Forelimb muscle (tissue), 1 donor: ENCODE measurements at places on chromosomes 2 and 18. TPM values are rescaled to one million over a fixed set of nuclear protein-coding genes. Genes with fewer than 3 reads are reported as not detected.
A peak's percentile ranks its signal among the peaks of the same experiment; 100 is the strongest.

Gene POTEJ
- polyA plus RNA-seq: 0.06 TPM

Gene SGPP2
- 1.2 TPM for polyA plus RNA-seq

Gene SKA1
- 2.6 TPM for polyA plus RNA-seq

Gene IL1R1
- polyA plus RNA-seq: 8.4 TPM

Gene SAG
- polyA plus RNA-seq: 0.10 TPM

DNA sequence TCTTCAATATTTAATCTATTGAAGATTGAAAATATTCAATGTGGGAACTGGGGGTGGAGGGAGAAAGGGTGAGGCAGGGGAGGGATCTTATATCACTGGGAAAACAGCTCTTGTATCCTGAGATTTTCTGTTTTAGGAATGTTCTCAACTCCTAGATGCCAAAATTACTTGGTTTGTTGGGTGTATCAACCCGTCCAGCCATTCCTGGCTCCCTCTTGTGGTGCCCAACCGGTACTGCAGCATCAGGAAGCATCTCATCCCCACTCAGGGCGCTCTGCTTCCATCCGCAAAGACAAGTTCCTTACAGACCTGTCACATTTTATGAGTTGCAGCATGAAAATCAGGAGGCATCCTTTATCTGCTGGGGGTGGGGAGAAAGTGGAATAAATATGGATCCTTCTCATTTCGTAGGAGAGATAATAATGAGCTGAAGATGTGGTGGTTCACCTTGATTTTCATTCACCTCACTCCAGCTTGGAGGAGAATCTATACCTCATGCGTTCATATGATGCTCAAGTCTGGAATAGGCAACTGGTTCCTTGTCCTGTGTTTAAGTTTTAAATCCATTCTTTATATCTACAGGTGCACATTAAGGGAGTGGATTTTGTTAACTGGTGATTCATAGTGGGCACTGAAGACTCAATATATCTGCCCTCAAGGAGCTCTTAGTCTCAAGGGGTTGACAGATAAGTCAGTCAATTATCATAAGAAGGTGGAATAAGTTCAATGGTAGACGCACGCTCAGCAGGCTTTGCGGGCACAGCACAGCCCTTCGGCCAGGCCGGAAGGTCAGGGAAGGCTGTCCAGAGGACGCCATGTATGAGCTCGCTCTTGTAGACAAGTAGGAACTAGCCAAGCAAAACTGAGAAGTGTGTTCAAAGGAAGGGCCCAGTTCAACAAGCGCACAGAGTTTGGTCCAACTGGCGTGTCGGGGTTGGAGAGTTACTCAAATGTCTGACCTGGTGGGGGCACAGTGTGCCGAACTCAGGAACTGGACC is 127.3 kb downstream of the RNF144A start:
- DNase-seq: no peak

GRCh38 chr2:194304191-194304590 is 1352.8 kb upstream of the SLC39A10 start:
- DNase-seq: no peak

DNA sequence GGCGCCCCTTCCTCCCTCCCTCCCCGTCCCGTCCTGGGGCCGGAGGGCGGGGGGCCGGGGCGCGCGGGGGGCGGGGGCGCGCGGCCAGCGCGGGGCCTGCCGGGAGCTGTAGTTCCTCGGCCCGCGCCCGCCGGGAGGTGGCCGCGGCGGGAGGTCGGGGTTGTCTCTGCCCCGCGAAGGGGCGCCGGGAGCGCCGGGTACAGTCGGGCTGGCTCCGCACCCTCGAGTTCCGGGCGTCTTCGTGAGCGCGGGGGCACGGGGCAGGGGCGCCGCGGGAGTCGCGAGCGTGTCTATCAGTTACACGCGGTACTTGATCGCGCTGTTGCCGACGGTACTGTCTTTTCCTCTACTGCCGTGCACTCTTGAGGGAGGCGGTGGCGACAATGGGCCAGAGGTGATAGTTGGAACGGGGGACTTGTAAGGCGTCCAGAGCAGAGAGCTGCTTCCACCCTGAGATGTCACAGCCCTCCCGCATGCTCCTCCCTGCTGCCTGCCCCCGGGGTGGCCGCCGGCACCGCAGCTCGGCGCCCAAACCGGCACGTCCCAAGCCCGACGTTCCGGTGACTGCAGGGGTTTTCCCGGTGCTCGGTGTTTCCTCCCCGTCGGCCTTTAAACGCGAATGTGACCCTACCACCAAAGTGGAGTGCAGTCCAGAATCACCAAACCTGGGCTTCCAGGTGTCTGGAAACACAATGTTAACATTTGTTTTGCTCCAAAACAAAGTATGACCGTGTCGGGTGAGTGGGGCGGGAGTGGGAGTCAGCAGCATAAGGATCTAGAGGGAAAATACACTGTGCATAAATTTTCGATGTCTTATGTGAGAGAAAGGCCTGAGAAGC is at the start of gene PRKD3:
TSS of gene PRKD3 (minus strand) at position 48 of the 839 bp plus-strand sequence. CDS start 8,309 bp downstream, outside the sequence.
- no peak for DNase-seq

DNA sequence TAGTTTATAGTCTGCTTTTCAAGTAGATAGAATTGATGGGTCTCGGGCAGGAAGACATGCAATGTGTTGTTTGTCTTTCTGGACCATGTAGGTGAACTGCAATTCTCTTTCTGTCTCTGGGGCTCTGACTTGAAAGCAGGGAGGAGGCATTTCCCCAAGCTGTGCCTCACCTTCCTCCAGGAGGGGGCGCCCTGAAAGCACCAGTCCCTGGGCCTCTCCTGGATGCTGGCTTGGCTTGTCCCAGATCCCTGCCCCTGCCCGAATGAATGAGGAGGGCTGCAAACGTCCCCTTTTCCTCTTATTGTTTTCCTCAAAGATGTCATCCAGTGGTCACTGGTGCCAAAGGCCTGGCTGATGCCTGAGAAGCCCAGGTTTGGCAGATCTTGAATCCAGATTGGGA is 270.6 kb downstream of the CELF4 start:
- no peak for DNase-seq

DNA sequence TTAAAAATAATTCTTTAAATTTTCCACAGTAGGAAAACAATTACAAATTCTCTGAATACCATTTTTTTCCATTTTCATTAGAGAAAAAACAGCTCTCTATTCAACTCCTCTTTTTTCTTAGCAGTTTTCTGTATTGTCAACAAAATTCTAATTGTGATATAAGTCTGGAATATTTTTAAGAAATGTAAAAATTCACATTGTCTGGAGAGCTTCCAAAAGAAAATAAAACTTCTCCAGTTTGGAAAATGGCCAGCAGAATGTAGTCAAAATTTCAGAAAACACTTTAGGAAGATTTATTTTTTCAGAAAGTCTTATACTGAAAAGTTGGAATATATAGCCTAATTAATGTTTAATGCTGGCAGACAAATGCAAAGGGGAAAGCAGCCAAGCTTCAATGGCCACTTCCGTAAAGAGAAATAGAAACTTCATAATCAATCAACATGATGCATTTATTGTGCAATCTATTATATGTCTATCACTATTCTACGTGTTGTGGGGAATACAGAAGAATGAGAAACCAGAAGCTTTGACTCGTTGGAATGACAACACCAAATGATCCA is 733.2 kb upstream of the PKDCC start:
- peak; percentile 47 for DNase-seq

DNA sequence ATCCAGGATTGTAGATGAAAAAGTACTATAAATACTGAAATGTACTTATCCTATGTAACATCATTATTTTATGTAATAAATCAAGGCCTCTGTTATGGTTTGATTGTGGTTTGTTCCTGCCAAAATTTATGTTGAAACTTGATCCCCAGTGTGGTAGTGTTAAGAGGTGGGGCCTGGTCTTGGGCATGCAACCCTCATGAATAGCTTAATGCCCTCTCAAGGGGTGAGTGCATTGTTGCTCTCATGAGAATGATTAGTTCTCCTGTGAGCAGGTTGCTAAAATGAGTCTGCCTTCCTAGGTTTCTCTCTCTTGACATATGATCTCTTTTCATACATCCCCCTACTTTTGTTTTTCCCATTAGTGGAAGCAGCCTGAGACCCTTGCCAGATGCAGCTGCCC is 915.4 kb downstream of the TSN start:
- DNase-seq: no peak

DNA sequence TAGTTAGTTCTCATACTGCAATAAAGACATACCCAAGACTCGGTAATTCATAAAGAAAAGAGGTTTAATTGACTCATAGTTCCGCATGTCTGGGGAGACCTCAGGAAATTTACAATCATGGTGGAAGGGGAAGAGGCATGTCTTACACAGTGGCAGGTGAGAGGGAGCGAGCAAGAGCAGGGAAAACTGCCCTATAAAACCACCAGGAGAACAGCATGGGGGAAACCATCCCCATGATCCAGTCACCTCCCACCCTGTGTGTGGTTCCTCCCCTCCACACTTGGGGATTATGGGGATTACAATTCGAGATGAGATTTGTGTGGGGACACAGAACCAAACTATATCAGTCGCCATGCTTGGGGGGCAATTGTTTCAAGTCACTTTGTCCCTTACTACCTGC is 1.1 kb upstream of the SSB start:
- DNase-seq: no peak

DNA sequence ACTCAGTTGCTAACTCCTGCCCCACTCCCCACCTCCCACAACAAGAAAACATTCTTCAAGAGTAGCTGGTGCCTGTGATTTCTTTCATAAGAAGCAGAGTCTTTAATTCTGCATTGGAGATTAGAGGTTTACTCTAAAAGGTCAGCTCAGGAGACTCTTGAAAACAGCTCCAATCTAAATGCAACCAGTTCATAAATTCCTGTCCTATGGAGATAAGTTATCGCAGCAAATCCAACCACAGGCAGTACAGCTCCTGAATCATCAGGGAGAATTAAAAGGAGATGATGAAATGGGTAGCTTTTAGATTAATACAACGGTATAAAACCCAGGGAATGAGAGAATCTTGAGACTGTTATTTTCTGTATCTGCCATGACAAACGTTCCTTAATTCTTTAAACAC is 130.7 kb downstream of the SOCS6 start:
- no peak for DNase-seq

DNA sequence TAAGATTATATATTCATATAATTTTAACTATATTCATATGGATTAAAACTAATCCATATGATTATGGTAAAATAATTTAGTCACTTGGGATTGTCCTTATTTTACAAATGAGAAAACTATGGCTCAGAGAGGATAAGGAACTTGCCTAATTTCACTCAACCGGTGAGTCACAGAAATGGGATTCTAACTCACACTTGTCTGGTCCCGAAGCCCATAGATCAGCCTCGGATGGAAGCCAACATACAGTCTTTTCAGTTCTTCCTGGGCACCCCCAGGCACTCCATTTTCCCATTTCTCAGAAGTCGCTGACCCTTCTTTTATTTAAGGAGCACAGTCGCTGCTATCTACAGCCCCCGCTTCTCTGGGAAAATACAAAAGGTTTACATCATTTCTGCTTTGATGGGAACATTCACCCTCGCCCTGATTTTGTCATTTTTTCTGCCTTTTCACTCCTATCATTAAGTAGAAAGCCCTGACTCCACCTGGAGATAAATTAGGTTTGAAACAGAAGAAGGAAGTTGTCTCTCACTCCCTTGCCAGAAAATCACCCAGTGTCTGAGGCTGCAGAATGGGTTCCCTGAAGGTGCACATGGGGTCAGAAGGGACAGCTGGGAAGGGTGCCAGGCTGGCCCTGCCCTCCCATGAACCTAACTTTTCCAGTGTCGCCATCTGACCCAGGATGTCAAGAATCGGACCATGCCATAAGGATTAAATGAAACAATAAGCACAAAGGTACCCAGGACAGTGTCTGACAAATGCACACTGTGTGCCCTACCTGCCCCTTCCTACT is 36.6 kb downstream of the CYP1B1 start:
- DNase-seq: no peak

- no peak for DNase-seq
These were observed 221.7 kb upstream of the SH3BP4 start for GRCh38 chr2:234730066-234730640.

DNA sequence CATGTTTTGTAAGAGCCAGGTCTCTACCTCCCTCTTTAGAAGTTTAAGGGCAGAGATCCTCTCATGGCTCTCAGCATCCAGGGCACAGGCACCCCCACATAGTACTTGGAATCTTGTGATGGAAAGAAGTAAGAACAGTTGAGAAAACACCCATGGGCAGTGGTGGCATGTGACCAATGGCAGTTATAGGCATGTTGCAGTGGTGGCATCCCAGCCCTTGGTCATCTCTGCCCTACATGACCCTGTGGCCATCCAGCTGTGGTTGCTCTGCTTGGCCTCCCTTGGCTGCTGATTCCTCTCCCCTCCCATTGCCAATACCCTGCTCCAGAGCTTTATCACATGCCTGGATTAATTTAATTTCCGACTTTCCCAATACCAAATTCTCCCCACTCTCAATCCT is 13.3 kb upstream of the MSH2 start:
- no peak for DNase-seq

DNA sequence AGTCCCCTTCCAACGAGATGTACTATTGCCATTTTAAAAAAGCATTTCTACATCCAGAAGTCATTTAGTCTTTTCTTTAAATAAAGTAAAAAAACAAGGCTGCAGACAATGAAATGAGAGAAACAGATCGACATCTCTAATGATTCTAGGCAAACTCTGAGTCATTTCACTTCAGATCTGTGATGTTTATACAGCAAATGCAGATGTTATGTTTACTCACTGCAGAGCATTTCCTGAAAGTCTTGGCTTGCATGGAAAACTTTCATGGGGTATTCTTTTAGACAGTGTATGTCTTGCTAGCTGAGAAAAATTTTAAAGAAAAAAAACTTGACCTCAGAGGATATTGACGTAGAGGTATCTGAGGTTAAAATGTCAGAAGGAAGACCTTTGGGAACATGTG is 797.4 kb downstream of the CNTNAP5 start:
- no peak for DNase-seq

GRCh38 chr2:68456198-68456597 is 10.9 kb downstream of the FBXO48 start:
- DNase-seq: no peak

DNA sequence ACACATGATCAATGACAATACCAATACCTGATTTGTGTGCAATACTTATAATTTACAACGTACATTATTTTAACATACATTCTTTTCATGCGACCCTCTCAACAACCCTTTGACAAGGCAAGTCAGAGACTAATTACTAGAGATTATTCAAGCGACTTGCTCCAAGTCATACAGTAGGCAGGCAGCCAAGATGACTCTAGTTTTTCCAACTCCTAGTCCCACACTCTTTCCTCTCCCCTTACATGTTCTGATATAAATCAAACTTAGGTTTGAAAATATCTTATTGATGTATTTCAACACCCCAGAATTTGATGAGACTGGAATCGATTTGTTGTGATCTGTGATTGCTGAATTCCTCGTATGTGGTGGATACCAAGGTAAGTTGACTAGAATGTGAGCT is 8.0 kb upstream of the CYP27C1 start:
- no peak for DNase-seq

- no peak for DNase-seq
These were observed 307.3 kb downstream of the GBX2 start for GRCh38 chr2:235860871-235861270.
